ENCODE measurements at places on chromosomes 4 and X.

DNA sequence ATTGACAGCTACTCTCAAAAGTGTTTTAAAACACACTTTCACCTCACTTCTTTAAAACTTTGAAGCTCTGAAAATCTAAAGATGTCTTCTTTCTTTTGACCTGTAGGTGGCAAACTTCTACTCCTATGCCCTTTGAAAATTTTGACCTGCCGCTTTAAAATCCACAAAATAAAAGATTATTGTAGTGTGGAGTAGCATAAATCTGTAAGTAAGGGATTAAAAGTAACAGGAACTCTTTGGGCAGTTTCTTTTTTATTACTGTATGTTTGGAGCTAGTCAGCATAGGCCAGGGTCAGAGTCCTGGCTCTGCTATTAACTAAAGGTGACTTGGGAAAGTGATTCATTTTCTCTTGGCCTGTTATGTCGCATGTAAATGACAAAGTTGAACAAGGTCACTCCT, 25.5 kb downstream of the BBS12 start:
- no peak for DNase-seq

GRCh38 chr4:32180086-32180485, 1459.9 kb downstream of the PCDH7 start:
- no peak for DNase-seq

- DNase-seq, result no peak
Measured at GRCh38 chrX:119067023-119067739, 5.6 kb upstream of the CT47C1 start.

DNA sequence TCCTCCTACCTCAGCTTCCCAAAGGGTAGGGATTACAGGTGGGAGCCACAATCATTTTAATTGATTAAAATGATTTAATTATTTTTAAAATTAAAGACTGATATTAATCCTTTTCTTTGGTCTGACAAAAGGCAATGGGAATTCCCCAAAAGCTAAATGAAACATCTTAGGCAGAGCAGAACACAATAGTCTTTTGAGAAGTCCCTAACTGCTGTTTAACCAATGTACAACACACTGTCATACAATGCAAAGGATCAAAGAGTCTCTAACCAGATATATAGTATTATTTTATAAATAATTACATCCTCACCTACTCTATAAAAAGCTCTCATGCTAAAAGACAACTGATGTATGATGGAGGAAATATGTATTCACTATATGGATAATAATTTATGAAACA, 47.0 kb downstream of the THAP9 start:
- DNase-seq, result no peak

DNA sequence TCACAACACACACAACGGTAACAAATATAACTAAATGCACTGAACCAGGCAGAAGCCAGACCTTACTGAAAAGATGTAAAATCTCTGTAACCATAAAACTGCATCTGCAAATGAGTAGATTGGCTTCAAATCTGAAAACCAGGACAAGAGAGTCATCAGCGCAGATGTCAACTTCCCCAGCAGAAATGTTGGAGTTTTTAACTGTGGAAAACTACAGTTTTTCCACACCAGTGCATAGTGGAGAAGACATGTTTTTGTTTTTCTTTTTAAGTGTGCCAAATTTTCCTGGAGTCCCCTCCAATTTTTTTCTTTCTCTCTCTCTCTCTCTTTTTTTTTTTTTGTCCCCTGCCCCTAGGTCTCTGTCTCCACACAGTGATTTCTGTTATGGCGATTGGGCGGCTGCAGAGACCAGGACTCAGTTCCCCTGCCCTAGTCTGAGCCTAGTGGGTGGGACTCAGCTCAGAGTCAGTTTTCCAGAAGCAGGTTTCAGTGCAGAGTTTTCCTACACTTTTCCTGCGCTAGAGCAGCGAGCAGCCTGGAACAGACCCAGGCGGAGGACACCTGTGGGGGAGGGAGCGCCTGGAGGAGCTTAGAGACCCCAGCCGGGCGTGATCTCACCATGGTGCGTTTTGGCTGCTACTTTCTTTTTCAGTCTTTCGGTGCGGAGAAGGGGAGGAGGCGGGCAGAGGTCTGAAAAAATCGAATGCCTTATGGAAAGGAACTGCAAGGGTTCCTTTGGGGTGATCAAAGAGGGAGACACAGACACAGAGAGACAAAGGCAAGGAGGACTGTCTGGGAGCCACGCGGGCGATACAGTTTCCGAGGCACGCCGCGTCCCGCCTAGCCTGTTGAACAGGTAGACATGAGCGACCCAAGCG, at the start of gene GUCY1A1:
Gene GUCY1A1, plus strand, starts transcription at position 505 of the 878 bp plus-strand sequence. CDS start 30,020 bp downstream, outside the sequence.
- DNase-seq, result no peak

GRCh38 chr4:28686618-28687017, 1826.0 kb downstream of the STIM2 start:
- no peak for DNase-seq

DNA sequence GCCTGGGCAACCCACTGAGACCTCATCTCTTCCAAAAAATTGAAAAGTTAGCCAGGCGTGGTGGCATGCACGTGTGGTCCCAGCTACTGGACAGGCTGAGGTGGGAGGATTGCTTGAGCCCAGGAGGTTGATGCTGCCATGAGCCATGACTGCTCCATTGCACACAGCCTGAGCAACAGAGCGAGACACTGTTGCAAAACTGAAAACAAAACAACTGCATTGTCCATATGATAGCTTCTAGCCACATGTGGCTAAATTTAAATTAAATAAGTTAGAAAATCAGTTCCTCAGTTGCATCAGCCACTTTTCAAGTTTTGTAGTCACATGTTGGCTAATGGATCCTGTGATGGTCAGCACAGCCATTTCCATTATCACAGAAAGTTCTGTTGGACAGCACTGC, 67.9 kb downstream of the GAB1 start:
- no peak for DNase-seq

DNA sequence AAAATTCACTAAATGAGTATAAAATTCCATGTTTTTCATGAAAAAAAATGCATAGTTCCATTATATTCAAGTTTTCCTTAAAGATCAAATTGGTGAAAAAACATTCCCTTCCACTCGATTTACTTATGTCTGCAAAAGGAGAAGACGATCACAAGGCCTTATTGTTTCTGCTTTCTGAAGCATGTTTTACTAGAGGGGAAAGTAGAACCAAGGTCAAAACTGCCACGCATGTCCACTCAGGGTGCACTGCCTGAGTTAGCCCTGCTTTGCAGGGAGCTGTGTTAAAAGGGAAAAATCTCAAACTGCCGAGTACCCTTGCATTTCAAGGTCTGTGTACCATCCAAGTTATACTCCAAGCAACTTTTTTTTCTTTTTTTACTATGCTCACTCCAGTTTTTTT, 57.2 kb downstream of the TRAPPC11 start:
- DNase-seq, result no peak

DNA sequence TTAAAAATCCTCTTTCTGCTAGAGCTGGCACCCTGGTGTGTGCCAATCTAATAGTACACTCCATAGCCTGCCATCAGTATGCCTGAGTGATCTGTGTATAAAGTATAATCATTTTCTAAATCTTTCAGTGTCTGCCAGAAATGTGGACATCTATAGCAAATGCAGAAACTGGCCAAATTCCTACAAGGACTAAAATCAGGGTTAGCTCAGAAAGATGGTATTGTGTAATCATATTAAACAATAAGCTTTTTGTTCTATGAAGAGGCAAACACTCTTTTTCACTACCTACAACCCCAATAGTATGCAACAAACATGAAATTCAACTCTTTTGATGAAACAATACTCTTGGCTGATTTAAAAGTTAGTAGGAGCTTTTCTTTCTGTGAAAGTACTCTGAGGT, 7.7 kb upstream of the TXLNG start:
- no peak for DNase-seq

DNA sequence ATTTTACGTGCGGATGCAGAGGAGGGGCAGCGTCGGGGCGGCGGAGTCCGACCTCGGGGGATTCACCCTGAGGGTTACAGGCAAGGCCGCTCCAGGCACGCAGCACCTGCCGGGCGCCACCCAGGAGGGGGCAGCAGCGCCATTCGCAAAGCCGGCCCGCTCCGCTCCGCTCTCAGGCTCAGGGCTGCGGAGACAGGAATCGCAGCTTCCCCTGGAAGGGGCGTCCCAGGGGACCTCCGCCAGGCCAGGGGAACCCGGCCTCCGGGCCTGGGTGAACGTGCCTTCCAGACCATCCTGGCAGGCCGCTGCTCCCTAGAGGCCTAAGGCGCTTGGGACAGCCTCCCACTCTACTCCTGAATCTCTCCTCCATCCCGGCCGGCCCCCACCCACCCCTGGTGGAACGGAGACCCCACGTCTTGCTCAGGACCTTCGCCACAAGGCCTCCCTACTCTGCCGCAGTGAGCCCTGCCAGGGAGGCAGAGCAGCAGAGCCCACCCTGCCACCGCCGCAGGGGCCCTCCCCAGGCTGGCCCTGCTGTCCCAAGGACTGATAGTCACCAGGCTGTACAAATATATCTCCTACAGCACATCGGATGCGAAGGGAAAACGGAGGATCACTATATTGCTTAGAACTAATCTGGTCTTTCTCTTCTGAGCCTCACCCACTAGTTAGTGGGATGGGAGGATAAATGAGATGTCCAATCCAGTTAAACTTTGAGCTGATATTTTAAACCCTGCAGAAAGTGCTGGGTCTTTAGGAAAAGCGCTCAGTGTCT, 115.0 kb downstream of the SMIM20 start:
- DNase-seq, result peak; percentile 31

- DNase-seq, result no peak
Measured at GRCh38 chrX:110046971-110047370, 44.1 kb downstream of the TMEM164 start.

GRCh38 chrX:135740681-135741149, 27.3 kb downstream of the CT45A1 start:
- DNase-seq, result no peak

DNA sequence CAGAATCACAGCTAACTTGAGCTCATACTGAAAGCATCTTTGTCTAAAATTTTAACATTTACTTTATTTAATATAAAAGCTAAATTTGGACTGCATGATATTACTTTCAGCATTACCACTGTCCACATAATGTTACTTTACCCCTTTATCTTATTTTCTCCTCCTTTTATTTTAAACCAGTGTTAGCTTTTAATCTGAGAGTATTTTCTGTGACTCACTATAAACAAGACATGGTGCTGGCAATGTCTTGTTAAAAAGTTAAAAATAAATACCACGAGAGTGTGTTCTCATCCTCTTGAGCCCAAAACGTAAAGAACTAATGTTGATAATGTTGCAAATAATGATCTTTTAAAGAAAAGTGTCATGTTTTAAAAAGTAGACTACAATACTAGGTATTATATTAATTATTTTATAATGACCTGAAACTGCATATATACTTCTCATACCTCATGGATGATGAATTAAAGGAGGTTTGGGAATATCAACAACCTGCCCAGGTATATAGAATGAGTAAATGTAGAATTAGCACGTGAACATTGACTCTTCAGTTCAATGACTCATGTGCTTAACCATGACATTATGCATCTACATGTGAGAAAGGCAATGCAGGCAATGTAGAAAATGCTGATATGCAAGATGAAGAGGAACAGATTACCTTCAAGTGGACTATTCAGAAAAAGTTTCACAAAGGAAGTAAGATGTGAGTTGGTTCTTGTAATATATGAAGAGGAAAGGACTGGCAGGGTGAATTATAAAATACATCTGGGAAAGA, 454.1 kb upstream of the ADGRL3 start:
- no peak for DNase-seq

DNA sequence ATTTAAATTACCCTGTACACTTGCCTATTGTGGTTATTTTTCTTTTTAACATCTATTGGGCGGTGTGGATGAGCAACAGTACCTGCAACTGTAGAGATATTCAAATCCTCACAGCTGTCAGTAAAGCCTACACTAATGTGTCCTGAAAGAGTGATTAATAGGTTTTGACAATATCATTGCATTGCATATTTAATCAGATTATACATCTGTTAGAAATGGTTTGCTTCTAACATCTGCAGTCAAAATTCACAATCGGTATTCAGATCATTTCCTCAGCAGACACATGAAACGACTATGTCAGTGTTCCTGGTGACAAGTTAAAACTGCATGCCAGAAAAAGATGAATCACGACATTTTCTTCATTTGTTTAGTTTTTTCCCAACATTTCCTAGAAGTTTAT, 254.6 kb upstream of the EPHA5 start:
- no peak for DNase-seq

- DNase-seq, result no peak
Measured at GRCh38 chrX:71111921-71112431, 599 bp upstream of the IL2RG start.

- DNase-seq, result no peak
Measured at GRCh38 chr4:181525634-181526033, 717.6 kb upstream of the TENM3 start.

GRCh38 chrX:69031181-69031580, 134.1 kb downstream of the PJA1 start:
- DNase-seq, result no peak

- DNase-seq, result no peak
Measured at GRCh38 chrX:46547857-46548256, 2.6 kb upstream of the ZNF674 start.

DNA sequence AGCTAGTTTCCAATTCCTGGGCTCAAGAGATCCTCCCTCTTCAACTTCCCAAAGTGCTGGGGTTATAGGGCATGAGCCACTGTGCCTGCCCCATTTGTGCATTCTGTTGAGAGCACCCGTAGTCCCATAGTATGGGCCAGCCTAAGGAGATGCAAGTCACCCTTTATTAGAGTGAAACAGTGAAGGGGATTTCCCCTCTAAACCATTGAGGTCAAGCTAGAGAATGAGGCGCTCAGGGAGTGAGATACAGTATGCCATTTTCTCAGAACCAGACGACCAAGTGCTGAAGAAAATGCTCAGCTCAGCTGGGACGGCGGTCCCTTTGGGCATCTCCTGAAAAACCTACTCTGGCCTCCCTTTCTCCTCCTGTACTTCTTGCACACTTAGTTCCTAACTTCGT, 18.7 kb downstream of the RNF4 start:
- no peak for DNase-seq

GRCh38 chr4:66906314-66906713, 639.0 kb downstream of the CENPC start:
- no peak for DNase-seq

- no peak for DNase-seq
Measured at GRCh38 chr4:40550948-40551462, 78.7 kb downstream of the RBM47 start.

- DNase-seq, result no peak
Measured at GRCh38 chr4:25330905-25331808, 18.6 kb downstream of the ZCCHC4 start.

GRCh38 chr4:177281351-177281909, 28.2 kb upstream of the NEIL3 start:
- DNase-seq, result no peak

GRCh38 chrX:129823115-129823514, 20.6 kb downstream of the ZDHHC9 start:
- DNase-seq, result no peak

Data from stimulated activated CD8-positive, alpha-beta memory T cell treated with anti-CD3 and anti-CD28 coated beads, Interleukin-7, amount 100 ng/mL, for 1 hour (primary cell).